Smooth muscle cell of the brain vasculature (primary cell): ENCODE measurements at places on chromosomes 3 and 15.

GRCh38 chr3:66789580-66790237, 208.4 kb upstream of the KBTBD8 start:
- DNase-seq: no peak

DNA sequence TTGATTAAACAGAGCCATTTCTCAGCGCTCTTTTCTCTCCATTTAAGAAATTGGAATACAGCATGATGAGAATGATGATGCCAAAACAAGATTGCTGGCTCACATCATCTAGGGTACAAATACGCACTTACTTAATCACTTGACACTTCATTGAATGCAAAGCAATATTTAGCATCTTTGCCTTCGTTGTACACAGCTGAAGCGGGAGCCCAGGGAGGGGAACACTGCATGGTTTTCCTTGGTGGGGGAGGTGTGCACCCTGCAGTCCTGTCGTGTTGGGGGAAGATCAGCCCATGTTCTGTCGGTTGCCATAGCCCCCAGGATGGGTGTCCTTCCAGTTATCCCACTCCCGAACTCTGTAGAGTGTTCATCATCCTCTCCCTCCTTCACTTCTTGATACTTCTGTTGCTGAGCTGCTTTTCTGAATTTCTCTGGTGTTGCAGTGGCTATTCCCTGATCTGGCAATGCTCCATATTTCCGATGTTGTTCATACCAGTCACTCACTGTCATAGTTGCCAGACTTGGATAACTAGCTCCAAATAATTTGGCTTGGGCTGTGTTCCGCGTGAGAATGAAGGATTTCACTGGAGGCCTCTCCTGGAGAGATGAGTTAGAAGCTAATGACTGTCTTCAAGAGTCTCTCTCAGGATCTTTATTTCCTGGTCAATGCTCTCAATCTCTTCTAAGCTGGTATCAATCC, 50.1 kb upstream of the DYNC1LI1 start:
- no peak for DNase-seq

DNA sequence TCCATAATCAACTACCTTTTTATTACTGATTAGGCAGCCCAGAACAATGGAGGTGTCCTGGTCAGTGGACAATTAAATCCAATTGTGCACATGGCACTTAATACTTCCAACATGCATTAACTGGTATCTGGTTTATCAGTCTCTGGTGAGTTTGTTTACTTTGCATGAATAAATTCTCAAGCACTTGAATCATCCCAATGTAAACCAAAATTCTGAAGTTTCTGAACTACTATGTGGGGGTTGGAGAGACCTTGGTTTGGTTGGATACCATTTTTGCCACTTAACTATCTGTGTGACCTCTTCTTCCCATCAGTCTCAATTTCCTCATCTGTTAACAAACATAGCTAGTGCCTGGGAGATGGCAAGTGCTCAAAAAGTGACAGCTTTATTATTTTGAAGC, 70.5 kb upstream of the MAP4 start:
- DNase-seq: no peak

GRCh38 chr3:112804021-112804420, 42.6 kb downstream of the CD200R1L start:
- no peak for DNase-seq

DNA sequence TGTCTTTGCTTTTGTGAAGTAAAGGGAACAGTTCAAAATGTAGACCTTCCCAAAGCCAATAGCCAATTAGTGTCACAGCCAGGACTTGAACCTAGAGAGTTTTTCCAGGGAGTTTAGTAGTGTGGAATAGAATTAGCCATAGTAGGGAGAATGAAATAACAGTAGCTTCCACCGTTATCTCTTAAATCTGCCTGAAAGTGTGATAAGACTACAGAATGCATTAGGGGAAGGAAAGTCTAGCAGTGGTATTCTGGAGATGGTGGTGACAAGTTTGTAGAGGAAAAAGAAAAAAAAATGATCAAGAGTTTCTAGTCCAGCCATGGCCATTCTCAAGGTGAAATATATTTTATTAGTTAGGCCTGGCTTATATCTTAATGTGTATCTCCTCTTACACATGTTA, 13.8 kb downstream of the ATP11B start:
- DNase-seq: no peak

GRCh38 chr15:31590609-31591008, 264.0 kb downstream of the KLF13 start:
- DNase-seq: no peak

DNA sequence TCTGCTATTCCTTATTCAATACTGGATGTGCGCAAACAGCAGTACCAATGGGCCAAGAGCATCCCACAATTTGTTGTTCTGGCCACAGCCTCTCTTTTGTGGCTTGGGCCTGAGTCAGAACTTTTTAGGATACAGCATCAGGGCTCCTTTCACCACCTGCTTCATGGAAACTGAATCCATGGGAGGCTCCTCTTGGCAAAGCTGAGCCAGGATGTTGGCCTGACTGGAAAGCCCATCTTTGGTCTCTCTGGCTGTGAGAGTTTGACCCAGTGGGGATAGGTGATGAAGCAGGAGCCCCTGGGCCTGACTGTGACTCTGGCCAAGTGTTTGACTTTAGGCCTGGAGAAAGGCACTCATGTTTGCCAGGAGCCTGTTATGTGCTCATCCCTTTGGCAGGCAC, 27.6 kb downstream of the IL16 start:
- DNase-seq: no peak

GRCh38 chr3:116350119-116350733, 95.1 kb downstream of the LSAMP start:
- no peak for DNase-seq

GRCh38 chr3:100715176-100715575, 5.9 kb downstream of the TFG start:
- no peak for DNase-seq

DNA sequence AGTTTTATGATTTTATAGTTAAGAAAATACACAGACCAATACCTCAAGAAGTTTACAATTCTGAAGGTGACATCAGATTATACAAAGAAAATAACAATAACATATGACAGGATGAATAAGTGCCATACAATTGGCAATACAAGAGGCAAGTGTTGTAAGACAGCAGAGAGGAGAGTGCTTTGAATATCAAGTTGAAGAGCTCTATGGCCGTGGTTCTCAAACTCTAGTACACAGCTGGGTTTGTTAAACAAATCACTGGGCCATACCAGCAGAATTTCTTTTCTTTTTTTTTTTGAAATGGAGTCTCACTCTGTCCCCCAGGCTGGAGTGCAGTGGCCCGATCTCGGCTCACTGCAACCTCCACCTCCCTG, 167.1 kb upstream of the NECTIN3 start:
- no peak for DNase-seq

GRCh38 chr3:136694321-136694720, 57.9 kb downstream of the STAG1 start:
- DNase-seq: no peak

- DNase-seq: no peak
Measured at GRCh38 chr3:114498539-114499370, 204.9 kb downstream of the TIGIT start.

DNA sequence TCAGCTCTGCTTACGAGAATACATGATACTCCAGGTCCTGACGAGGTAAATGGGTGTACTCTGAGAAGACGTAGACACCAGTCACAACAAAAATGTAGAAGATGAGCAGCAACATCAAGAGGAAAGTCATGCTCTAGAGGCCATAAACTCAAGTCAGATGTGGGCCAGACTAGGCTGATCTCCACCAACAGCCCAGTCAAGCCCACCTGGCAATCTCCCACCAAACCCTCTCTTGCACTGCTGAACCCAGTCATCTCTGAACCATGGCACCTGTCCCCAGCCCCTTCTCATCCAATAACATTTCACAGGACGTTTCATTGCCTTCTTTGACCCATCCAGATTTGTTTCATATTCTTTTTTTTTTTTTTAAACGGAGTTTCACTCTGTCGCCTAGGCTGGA, 10.8 kb upstream of the PDIA3 start:
- DNase-seq: no peak

DNA sequence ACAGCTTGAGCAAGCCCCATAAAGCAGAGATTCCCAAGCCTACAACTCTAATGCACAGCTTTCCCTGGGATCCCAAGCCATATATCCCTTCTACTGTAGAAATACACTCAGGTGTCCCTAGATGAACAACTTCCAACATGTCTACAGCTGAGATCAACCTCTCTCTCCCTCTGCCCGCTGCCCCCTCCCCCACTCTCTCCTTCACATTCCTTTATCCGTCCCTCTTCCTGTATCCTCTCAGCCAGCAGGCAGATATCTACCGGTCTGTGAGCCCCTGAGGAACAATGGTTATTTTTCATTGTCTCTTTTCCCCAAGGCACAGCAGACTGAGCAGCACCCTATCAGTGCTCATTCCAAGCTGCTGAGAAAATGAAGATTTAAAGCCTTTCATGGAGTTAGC, 138.6 kb downstream of the SUCLG2 start:
- DNase-seq: no peak

DNA sequence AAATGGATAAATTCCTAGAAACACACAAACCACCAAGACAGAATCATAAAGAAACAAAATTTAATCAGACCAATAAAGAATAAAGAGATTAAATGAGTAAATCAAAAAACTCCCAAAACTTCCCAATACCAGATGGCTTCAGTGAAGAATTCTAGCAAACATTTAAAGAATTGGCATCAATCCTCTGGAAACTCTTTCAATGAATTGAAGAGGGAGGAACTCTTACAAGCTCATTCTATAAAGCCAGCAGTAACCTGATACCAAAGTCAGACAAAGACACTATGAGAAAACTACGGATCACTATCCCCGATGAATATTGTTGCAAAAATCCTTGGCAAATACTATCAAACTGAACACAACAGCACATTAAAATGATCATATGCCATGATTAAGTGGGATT, 81.9 kb upstream of the SLCO2A1 start:
- DNase-seq: no peak

- no peak for DNase-seq
Measured at GRCh38 chr15:91335702-91336101, 235.6 kb downstream of the SV2B start.

DNA sequence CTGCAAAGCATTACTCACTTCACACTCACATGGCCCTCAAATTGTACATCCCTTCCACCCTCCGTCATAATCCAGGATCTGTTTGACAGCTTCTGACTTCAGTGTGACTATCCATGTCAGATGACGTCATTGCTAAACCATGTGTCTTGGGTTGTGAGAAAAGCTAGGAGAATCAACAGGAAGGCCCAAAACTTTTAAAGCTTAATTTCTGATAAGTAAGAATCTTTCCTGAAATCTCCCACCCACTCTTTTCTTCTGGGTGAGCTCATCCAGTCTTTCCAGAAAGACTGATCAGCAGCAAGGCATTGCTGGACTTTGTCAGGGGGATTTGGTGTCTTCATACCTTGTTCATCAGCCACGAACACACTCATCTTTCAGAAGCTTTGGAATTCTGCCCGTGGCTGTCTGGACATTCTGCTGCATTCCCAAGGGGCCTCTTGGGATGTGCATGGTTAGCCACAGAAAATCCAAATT, 11.5 kb upstream of the LMCD1 start:
- no peak for DNase-seq

DNA sequence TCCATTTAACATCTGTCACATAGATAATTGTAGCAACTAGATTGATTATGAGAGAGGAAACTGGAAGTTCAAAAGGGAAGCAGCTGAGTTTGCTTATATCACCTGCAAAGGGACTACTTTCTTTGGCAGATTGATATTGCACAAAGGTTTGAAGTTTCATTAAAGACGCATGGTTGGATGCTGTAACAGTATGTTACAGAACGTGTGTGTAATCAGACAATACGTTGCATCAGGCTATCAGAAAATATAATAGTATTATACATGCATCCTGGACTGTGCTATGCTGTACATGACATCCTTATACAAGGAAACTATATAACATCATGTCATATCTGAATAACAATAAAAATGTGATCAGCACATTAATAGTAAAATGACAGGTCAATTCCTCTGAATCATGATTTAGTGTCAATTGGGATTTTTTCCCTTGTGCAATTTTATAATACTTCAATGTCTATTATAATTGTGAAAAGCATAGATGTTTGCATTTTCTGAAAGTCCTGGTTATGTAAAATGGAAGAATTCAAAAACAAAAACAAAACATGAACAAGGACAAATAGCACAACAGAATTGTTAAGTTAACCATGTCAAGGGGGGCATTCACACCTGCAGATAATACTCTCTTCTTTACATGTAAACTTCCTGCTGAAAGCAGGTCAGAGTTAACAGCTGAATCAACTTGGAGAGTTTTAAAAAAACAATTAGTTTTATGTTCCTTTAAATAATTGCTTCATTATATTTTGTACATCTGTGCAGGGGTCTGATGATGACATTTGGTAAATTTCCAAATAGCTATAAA, 283.2 kb upstream of the KCNH8 start:
- no peak for DNase-seq

GRCh38 chr3:115836944-115837343, 213.6 kb downstream of the GAP43 start:
- DNase-seq: no peak

- no peak for DNase-seq
Measured at GRCh38 chr3:134646086-134646485, 4.7 kb downstream of the KY start.

- no peak for DNase-seq
Measured at GRCh38 chr3:154384479-154384878, 45.5 kb downstream of the GPR149 start.

DNA sequence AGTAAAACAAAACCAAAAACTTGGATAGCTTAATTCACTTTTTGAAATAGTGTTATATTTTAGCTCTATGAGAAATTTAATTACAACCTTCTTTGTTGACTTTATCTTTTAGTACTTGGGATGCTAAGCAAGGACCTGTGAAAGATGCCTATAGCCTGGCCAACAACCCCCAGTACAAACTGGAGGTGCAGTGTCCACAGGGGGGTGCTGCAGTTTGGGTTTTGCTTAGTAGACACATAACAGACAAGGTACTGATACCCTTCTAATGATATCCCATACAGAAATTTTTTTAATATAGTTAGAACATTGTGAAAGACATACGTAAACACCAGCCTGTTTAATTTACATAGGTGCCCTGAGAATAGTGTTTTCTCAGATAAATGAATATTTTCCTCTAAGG, 35.3 kb downstream of the CAPN7 start:
- DNase-seq: no peak

DNA sequence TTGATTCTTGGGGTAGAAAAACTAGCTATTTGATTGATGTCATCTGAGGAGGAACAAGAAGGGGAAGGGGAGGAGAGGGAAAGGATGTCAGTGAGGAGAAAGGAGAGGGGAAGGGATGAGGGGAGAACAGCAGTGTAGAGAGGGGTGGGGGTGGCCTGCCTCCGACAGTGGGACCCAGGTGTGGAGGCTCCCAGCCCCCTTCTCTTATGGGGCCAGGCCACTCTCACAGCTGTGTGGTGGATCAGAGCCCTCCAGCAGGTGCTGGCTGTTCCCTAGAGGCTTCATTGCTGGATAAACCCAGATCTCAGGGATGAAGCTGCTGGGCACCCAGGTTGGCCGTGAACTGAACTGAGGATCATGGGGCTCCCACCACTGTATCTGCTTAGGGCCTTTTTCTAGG, 264.5 kb downstream of the CHST2 start:
- no peak for DNase-seq

GRCh38 chr3:29525254-29525881, 244.5 kb downstream of the RBMS3 start:
- peak; percentile 60 for DNase-seq

DNA sequence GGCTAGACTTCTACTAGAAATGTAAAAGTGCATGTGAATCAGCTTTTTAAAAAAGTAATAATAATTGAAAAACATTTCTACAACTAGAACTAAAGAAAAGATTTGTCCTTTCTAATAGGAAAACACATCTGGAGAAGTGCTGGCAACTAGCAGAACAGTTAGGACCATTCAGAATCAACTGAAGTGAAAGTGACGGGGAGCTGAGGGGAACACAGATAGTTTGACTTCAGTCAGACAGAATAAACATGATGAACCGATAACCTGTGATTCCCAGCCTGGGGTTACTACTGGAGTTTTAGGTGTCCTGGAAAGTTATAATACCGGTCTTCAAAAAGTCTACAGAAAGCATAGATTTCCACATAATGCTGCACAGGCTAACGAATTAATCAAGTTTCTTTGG, 28.1 kb downstream of the OPA1 start:
- DNase-seq: no peak
